GOT3 (cell line): ENCODE measurements at places on chromosomes 16 and 17.

GRCh38 chr16:3650631-3651265, 3.7 kb upstream of the DNASE1 start:
- DNase-seq: no peak

GRCh38 chr17:63024716-63025115, 58.7 kb downstream of the TANC2 start:
- no peak for DNase-seq

GRCh38 chr17:47738178-47738577, 5.1 kb downstream of the TBX21 start:
- DNase-seq: no peak

- no peak for DNase-seq
Measured at GRCh38 chr17:57260325-57261083, 4.2 kb downstream of the MSI2 start.

DNA sequence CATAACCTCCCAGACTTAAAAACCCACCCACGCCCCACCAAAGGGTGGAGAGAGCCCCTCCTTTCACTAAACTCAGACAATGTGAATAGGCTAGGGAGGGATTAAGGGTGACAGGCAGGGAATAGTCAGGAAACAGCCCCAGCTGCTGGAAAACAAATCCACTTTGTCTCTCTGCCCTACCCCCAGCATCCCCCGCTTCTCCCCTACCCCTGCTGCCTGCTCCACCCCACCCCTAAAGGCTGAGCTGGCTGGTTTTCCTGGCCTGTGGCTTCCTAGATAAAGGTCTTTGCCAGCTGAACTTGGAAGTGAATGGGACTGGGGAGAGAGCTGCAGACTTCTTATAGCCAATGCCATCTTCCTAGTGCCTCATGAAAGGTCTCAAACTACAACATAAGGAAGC, 15.0 kb downstream of the CAVIN1 start:
- DNase-seq: no peak
